Small intestine (tissue), 16 donors: ENCODE measurements at places on chromosomes 5 and 9.
A peak's percentile ranks its signal among the peaks of the same experiment; 100 is the strongest.

DNA sequence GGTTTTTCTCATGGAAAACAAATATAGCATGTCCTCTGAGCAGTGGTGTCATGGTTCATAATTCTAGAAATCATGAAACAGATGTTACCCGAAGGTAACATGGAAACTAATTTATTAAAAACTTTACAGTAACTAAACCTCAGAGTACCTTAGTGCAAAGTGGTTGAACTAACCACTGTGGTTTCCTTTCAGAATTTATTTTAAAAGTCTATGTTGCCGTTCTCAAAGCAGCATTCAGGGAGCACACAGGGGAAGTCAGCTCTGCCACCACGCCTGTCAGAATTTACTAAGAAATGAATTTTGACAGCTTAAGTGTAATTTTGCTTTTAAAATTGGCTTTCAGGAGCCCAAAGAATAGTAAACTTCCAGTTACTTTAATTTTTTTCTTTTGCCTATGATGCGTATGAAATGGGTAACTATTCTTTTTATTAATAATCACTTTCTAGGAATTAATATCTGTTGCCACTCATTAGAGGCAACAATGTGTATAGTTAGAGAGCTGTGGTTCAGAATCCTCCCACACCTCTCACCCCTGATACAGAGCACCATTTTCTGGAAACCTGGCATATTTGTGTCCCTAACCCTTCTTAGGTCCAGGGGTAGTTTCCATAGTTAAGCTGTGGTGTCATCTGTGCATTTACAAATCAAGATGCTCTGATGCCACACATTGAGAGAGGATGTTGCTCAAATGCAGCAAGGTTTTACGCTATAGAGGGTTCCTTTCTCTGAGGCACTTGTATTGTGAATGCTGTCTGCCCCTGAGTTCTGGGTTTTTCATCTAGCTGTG is 202.6 kb downstream of the ZSWIM6 start:
- peak; percentile 9 for DNase-seq

- DNase-seq = no peak
Measured at GRCh38 chr5:149708981-149709594, 21.0 kb upstream of the PPARGC1B start.

- no peak for DNase-seq
Measured at GRCh38 chr9:114237781-114238180, 82.4 kb downstream of the COL27A1 start.

- DNase-seq = no peak
Measured at GRCh38 chr9:86591472-86591871, 237.3 kb upstream of the TUT7 start.

- no peak for DNase-seq
Measured at GRCh38 chr5:108818613-108819272, 71.0 kb downstream of the FER start.

- DNase-seq = no peak
Measured at GRCh38 chr5:31806561-31806960, 167.6 kb downstream of the PDZD2 start.
